NCI-H2171 (cell line): ENCODE measurements at places on chromosomes 3 and 15.

DNA sequence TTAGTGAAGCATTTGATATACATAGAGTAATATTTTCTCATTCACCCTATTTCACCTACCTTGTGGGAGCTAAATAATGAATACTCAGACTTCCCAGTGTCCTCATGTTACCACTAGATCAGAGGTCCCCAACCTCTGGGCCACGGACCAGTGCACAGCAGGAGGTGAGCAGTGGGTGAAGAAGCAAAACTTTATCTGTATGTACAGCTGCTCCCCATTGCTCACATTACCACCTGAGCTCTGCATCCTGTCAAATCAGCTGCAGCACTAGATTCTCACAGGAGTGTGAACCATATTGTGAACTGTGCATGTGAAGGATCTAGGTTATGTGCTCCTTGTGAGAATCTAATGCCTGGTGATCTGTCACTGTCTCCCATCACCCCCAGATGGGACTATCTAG is 79.4 kb downstream of the RETNLB start:
- no peak for DNase-seq

- no peak for DNase-seq
Observed at GRCh38 chr3:36803091-36803791, 38.9 kb upstream of the DCLK3 start.

- no peak for DNase-seq
Observed at GRCh38 chr15:95758451-95758850, 572.0 kb upstream of the NR2F2 start.

DNA sequence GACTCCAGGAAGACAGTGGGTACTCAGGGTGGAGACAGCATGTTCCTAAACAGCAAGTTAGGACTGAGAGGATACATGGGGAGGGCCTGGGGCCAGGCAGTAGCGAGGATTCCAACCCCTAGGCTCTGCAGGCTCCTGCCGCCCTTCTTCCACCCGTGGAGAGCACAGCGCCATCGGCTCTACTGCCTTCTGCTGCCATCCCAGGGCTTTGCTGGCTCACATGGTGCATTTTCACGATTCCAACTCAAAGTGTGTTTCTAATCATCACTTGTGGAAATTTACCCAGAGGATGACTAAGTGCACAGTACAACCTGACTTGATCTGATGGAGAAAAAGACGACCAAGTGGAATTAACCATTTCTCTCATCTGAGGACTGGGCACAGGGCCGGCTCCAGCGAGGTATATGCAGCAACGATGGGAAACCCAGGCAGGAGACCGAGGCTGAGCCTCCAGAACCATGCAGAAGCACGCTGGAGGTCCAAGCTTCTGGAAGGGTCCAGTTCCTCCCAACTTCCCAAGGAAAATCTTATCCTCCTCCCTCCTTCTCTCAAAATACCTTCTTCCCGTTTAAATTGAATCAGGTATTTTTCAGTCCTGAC is 104.6 kb downstream of the LRIG1 start:
- no peak for DNase-seq

GRCh38 chr15:60172143-60172542 is 168.0 kb downstream of the FOXB1 start:
- DNase-seq, result no peak

DNA sequence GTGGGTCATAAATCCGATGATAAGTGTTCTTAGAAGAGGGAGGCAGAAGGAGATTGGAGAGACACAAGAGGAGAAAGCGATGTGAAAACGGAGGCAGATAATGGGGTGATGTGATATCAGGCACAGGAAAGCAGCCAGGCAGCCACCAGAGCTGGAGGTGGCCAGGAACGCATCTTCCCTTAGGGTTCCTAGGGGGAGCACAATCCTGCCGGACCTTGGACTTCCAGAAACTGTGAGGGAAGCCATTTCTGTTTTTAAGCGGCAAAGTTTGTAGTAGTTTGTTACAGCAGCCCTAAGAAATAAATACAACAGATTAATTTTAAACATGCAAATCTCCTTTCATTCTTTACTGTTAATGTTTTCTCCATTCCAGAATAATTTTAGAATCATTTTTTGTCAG is 259.9 kb upstream of the TMC3 start:
- no peak for DNase-seq

DNA sequence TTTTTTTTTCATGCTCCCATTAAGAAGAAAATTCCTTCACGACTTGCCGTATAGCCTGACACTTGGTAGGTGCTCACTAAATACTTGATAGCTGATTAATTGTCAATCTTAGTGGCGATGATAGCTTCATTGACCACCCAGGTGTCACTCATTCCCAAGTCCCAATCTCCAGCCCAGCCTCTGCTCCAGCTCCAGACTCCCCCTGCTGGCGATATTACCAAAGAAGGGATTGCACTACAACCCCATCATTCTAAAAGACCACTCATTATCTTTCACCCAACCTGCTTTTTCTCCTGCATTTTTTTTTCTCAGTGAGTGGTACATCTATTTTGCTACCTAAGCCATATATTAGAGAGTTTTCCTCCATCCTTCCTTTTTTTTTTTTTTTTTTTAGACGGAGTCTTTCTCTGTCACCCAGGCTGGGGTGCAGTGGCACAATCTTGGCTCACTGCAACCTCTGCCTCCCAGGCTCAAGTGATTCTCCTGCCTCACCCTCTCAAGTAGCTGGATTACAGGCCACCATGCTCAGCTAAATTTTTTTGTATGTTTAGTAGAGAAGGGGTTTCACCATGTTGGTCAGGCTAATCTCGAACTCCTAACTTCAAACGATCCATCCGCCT is 19.5 kb upstream of the COMMD2 start:
- DNase-seq, result peak; percentile 23

GRCh38 chr3:109118584-109118983 is 650 bp upstream of the MORC1 start:
- no peak for DNase-seq

- no peak for DNase-seq
Observed at GRCh38 chr3:190031887-190032752, 88.6 kb downstream of the P3H2 start.

- DNase-seq, result no peak
Observed at GRCh38 chr3:127612966-127613365, 14.8 kb downstream of the MCM2 start.

DNA sequence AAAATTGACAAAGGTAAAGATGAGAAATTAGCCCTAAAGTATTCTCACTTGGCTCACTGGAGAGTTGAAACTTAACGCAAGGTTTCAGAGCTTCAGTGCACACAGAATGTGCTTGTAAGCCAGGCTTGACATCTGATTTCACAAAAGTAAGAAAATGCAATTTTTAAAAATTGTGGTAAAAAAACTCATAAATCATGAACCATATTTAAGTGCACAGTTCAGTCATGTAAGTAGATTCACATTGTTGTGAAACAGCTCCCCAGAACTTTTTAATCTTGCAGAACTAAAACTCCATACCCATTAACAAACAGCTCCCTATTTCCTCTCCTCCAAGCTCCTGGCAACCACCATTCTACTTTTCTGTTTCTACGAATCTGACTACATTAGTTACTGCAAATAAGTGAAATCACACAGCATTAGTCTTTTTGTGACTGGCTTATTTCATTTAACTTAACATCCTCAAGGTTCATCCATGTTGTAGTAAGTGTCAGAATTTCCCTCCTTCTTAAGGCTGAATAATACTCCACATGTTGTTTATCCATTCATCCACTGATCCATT is 14.5 kb downstream of the RTP3 start:
- DNase-seq, result no peak

GRCh38 chr3:36557021-36557707 is 176.9 kb downstream of the STAC start:
- no peak for DNase-seq

DNA sequence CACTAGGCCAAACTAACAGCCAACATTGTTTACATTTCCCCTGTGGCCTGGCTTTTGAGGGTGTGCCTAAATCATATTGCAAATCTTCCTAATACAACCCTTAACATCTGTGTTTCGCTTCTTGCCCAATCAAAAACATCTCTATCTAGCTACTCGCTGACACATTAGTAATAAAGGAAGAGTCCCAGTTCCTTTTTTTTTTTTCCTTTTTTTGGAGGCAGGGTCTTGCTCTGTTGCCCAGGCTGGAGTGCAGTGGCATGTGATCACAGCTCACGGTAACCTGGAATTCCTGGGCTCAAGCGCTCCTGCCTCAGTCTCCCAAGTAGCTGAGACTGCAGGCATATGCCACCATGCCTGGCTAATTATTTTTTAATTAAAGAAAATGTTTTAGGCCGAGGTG is 2.1 kb upstream of the SRPRB start:
- no peak for DNase-seq

DNA sequence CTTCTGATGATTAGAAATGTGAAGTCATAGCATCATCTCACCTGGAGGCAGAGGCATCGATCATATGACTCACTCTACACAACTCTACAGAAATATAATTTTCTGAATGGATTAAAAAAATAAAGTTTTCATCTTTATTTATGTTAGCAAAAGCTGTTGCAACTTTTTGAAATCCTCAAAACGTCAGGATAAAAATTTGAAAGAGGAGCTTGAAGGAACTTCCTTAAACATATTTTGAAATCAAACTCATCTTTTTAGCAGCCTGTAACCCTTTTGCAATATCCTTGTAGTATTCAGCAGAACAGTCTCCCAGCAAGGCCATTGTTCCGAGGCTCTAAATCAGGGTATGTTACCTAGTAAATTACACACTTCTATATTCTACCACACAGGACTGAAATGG is 985.4 kb downstream of the PLOD2 start:
- no peak for DNase-seq

DNA sequence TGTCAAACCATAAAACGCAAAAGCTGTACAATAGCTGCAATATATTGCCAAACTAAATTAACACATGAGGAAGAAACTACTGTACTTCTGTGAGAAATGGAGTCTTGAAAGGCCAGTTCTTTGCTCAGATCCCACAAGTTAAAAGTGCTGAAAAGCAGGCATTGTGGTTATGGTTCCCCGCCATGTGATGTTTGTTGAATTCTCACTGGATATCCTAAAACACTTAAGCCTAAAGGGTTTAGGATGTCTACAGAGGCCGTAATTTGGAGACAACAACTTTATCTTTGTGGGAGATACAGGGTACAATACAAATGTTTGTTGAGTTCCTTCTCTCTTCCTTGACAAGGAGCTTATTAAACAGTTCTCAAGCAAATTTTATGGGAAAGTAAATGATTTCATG is 53.2 kb downstream of the TMEM212 start:
- no peak for DNase-seq

- DNase-seq, result no peak
Observed at GRCh38 chr3:173988909-173989308, 591.4 kb downstream of the NLGN1 start.

DNA sequence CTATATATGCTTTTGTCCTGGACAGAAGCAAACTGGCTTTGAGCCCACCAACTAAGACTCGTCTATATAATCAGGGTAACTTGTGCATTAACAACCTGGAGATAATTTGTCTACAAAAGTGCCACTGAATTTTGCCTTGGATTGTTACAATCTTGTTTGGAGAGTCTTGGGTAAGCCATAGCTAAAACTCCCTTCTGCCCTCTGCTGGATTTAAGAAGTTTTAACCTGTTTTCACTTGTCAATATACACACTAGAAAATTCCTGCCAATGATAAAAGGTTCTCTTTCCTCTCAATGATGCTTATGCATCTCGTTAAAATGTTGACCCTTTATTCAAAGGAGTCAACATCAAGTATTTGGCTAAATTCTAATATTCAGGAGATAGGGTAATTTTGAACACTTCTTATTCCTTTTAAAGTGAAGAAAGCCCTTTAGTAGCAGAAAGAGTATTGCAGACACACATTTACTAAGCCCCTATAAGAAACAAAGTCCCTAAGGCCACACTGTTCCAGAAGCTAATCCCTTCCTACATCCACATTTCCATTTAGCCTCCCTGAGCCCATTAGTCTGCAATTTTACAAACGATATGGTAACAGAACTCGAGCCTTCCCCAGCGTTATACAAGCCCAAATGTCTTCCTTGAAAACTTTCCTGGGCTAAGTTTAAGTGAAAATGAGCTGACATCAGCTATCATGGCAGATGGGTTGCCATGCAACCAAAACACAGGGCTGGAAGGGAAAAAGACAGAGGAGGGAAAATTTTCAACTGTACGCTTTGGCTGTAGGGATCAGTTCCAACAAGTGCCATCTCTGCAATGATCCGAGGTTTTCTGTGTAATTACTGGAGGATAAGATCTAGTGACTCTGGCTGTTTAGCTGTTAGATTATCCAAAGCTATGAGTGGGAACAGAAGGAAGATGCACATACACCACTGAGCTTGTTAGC is 75.9 kb upstream of the FGF12 start:
- peak; percentile 74 for DNase-seq

DNA sequence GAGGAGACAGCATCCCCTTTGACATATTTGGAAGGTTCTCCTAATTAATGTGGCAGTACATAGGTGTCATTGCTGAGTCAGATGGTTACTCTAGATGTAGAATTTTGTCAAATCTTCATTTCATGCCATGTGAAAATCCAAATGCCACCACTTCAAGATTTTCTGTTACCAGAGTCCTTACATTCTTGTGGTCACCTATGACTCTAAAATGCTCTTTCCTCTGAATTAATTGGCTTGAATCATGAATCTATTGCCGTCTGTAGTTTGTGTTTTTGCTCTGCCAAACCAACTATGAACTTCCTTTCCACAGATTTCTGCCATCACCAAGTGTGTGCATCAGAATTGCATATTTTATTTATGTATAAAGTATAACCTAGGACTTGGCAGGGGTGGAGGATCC is 269.4 kb upstream of the ZPLD1 start:
- DNase-seq, result no peak

- no peak for DNase-seq
Observed at GRCh38 chr15:35929740-35930444, 383.9 kb upstream of the DPH6 start.

GRCh38 chr15:26771578-26772153 is 1.2 kb downstream of the GABRB3 start:
- DNase-seq, result peak; percentile 10

DNA sequence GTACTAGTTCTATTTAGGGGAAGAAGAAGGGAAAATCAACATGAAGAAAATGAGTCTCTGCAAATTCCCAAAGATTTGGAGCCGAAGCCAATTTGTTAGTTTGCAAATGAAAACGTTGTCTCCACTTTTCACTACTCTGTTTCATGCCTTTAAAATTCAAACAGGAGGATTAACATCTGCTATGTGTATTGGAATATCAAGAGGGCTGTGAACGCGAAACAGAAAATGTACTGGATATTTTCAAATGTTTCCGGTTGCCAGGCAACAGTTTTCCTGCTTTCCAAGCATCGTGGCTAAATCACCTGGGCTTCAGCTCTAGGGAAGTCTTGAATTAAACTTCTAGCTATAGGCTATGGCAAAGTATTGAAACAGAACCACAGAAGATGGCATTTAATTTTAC is 172.8 kb downstream of the KCNMB2 start:
- DNase-seq, result peak; percentile 27

DNA sequence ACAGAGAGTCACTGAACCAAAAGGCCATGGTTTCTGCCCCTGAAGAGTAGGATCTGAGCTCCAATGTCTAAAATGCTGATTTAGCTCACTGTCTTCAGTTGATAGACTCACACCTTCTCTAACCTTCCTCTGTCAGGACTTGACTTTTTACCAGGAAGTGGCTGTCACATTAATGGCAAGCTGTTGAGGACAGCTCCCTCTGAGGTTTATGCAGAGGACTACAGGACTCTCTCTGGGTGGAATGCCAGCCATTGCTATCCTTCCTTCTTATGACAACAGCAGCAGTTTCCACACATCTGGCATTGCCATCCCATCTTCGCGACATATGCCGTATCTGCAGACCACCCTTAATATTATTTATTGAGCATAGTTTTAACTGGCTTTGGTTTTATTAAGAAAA is 103.8 kb upstream of the PRICKLE2 start:
- DNase-seq, result no peak

GRCh38 chr3:107629566-107629965 is 106.8 kb downstream of the BBX start:
- DNase-seq, result no peak
